ENCODE measurements at places on chromosomes 7 and 10.

DNA sequence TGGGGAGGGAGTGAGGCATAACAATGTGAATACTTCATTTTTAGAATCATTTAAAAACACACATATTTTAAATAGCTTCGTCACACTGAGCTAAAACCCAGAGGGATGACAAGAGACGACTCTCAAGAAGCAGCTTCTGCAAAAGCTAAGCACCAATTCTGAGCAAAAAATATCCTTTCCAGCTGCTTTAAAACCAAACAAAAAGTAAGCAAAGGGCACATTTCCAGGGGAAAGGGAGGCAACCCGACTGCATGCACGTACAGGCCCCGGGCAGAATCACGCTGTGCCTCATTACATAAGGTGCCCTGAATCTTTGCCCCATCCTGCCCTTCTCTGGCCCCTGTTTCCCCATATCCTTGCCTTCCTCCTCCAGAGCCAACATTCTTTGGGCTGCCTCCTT, 78.4 kb downstream of the DGKI start:
- no peak for DNase-seq
- H3K27me3 ChIP-seq, result peaks cover 34% of the 10 kb centered on the region
- H3K4me1 ChIP-seq, result peaks cover 6% of the 10 kb centered on the region
- no peaks in the 10 kb centered on the region for H3K36me3 ChIP-seq

DNA sequence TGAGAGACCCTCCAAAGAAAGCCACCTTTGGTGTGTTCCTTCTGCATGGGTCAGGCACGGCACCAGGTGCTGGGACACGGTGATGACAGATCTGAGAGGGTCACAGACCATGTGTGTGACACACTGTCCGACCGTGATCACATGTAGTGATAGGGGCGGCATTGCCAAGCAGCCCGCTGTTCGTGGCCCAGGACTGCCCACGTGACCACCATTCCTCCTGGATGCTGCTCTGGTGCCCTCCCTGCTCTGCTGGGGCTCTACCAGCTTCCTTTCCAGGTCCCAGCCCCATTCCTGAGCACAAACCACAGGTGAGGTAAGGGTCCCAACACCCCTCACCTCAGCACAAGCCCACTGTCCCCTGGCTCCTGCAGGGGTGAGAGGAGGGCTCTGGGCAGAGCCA, 10.1 kb upstream of the SLC18A3 start:
- no peak overlapping the region for H3K27ac ChIP-seq
- no peaks in the 10 kb centered on the region for H3K27me3 ChIP-seq
- peaks cover 7% of the 10 kb centered on the region for H3K4me1 ChIP-seq
- no peak for DNase-seq
- no peaks in the 10 kb centered on the region for H3K36me3 ChIP-seq

- 0 out of 3 replicates have a peak, but pooled peaks cover 4% of the 10 kb centered on the region for H3K27me3 ChIP-seq
- no peak overlapping the region for H3K4me3 ChIP-seq
- DNase-seq, result no peak
- H3K4me1 ChIP-seq, result peaks cover 38% of the 10 kb centered on the region
Measured at GRCh38 chr10:128152741-128153580, 26.7 kb upstream of the MKI67 start.

DNA sequence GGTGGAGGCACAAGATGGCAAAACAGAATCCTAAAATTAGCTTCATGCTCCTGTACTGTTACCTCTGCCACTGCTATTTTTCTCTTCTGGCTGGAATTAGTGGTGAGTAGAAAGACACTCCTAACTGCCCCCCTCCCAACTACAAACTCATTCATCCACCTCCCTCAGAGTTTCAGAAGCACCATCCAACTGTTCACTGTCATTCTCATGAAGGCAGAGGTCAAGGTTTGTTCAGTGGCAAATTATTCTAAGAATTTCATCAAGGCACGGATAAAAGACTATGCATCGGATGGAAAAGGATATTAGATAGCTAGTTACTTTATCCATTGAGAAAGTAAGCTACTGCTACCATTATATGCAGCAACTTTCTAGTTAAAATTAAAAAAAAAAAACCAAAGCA, 59.7 kb downstream of the LRGUK start:
- H3K4me3 ChIP-seq, result no peak overlapping the region
- no peak overlapping the region for H3K27ac ChIP-seq
- H3K4me1 ChIP-seq, result no peaks in the 10 kb centered on the region
- no peaks in the 10 kb centered on the region for H3K36me3 ChIP-seq
- DNase-seq, result no peak
- H3K27me3 ChIP-seq, result no peaks in the 10 kb centered on the region

- no peak for DNase-seq
- peaks cover 42% of the 10 kb centered on the region for H3K36me3 ChIP-seq
- no peaks in the 10 kb centered on the region for H3K27me3 ChIP-seq
Measured at GRCh38 chr10:45460235-45460878, 86.3 kb downstream of the ALOX5 start.

DNA sequence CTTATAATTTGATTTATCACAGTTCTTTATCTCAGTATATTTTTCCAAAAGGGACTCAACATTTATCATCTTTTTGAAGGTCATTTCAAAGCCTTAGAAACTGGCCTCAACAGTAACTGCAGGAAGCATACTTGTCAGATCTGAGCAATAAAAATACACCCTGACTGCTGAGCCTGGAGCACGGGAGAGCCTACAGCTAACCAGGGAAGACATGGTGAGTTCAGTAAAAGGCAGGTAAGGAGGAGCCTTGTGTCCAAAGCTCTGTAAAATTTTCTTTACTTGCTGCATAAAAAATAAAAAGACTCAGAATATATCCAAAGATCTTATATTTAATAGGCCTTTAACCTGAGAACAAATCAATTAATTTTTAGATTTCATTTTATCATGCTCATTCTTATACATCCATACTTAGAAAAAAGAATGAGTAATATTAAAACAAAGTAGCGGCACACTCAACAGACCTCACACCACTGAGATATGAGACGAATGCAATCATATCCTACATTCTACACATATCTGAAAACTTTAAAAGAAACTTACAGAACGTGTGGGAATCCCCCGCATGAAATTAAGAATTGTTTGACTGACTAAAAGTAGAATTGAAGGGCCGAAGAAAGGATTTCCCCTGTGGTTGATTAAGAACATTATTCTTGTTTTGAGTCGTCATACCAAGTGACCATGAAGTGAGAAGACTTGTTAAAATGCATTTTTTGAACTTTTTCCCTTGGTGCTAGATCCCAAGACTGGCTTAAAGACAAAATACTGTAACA, 296.4 kb upstream of the MKLN1 start:
- no peak overlapping the region for H3K27ac ChIP-seq
- H3K4me1 ChIP-seq, result no peaks in the 10 kb centered on the region
- DNase-seq, result no peak
- H3K27me3 ChIP-seq, result no peaks in the 10 kb centered on the region

DNA sequence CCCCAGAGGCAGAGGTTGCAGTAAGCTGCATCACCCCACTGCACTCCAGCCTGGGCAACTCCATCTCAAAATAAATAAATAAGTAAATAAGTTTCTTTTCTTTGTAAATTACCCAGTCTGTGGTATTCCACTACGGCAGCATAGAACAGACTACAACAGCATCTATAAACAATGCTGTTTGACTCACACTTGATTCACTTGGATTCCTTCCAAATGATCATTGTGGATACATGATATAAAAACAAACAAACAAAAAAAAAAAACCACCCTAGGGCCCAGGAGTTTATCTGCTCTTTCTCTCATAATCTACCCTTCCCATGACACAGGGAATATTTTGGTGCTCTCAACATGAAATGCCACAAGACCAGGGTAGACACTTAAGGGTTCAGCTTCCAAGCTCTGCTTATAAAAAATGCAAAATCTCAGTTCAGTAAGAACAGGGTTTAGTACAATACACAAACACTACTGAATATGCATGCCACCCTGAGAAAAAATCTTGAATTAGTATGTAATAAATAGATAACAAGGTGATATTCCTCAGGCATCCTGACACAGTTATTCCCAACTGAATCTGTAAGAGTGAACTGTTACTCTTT, 200.9 kb downstream of the FAM107B start:
- DNase-seq, result no peak
- H3K4me1 ChIP-seq, result peaks cover 76% of the 10 kb centered on the region
- H3K36me3 ChIP-seq, result no peaks in the 10 kb centered on the region
- H3K27me3 ChIP-seq, result no peaks in the 10 kb centered on the region
- H3K27ac ChIP-seq, result no peak overlapping the region
- H3K4me3 ChIP-seq, result no peak overlapping the region

- no peak overlapping the region for H3K4me3 ChIP-seq
- H3K27ac ChIP-seq, result no peak overlapping the region
- H3K36me3 ChIP-seq, result no peaks in the 10 kb centered on the region
- no peaks in the 10 kb centered on the region for H3K27me3 ChIP-seq
- DNase-seq, result no peak
- no peaks in the 10 kb centered on the region for H3K4me1 ChIP-seq
Measured at GRCh38 chr7:40888499-40888898, 753.7 kb downstream of the SUGCT start.

GRCh38 chr7:112509402-112509801, 28.6 kb downstream of the LSMEM1 start:
- H3K27me3 ChIP-seq, result peaks cover 26% of the 10 kb centered on the region
- H3K36me3 ChIP-seq, result no peaks in the 10 kb centered on the region
- H3K27ac ChIP-seq, result no peak overlapping the region
- H3K4me3 ChIP-seq, result no peak overlapping the region

DNA sequence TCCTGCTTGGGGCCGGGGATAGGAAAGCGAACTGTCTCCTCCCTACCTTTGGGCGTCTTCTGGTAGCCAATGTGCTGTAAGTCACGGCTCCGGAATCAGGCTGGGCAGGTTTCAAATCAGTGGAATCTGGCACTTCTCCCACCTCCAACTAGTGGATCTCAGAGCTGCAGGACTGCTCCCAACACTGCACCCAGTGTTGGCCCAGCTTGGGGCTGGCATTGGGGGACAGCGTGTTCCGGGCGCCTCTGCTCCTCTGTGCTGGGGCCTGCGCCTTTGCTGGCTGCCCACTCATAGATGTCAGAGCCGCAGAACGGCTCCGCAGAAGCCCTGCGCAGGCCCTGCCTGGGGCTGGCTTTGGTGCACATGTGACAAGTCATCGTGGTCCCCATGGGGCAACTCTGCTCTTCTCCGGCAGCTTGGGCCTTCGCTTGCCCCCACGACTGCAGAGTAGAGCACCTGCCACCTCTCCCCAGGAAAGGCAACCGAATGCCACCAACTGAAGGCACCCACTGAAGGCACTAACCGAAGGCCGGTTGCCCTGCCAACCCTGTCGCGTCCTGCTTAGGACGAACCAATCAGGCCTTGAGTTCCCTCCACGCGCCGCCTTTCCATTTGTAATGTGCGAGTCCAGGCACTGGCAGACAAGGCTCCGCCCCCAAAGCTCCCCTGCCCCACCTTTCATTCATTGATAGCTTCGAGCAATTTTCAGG, 85.5 kb upstream of the ABI1 start:
- H3K4me1 ChIP-seq, result no peaks in the 10 kb centered on the region
- H3K27me3 ChIP-seq, result peaks cover 5% of the 10 kb centered on the region
- no peaks in the 10 kb centered on the region for H3K36me3 ChIP-seq
- H3K27ac ChIP-seq, result no peak overlapping the region
- no peak for DNase-seq

GRCh38 chr7:29146888-29147609, 712 bp upstream of the CPVL start:
- H3K27ac ChIP-seq, result peak overlapping the region; percentile 68
- no peaks in the 10 kb centered on the region for H3K27me3 ChIP-seq
- peaks cover 57% of the 10 kb centered on the region for H3K4me1 ChIP-seq

DNA sequence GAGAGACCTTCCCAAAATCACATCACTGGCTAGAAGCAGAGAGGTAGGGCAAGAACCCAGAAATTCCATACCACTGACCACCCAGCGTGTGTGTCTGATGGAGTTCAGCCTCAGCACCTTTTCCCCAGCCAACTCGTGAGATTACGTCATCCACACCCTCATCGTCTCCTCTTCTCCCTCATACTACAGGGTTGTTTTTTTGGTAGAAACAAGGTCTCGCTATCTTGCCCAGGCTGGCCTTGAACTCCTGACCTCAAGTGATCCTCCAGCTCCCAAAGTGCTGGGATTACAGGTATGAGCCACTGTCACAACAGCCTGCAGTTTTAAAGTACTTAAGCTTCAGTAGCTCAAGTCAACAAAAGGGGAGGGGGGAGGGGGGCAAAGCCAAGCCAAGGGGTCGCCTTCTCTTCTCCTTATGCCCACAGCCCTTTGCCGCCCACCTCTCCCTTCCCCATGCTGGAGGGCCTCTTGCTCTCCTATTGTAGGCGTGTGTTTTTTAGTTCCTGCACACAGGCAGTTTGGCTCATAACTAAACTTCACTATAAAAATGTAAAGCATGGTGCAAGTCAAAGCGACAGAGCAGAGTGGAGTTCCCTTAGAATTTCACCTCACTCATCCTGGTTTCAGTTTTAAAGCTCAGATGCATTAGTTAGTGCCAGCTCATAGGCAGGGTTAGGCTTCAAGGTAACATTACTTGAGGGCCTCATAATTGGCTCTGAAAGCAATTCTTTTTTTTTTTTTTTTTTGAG, 5.2 kb upstream of the PRDX3 start:
- H3K4me1 ChIP-seq, result peaks cover 35% of the 10 kb centered on the region
- H3K27ac ChIP-seq, result no peak overlapping the region
- H3K27me3 ChIP-seq, result no peaks in the 10 kb centered on the region
- H3K36me3 ChIP-seq, result no peaks in the 10 kb centered on the region
- H3K4me3 ChIP-seq, result peak overlapping the region; percentile 26

GRCh38 chr10:53134050-53134449, 361.5 kb upstream of the MBL2 start:
- peaks cover 23% of the 10 kb centered on the region for H3K4me1 ChIP-seq
- DNase-seq, result no peak
- no peak overlapping the region for H3K27ac ChIP-seq
- no peaks in the 10 kb centered on the region for H3K36me3 ChIP-seq
- H3K27me3 ChIP-seq, result no peaks in the 10 kb centered on the region

- no peaks in the 10 kb centered on the region for H3K36me3 ChIP-seq
- H3K4me1 ChIP-seq, result peaks cover 24% of the 10 kb centered on the region
- H3K27me3 ChIP-seq, result 0 out of 3 replicates have a peak, but pooled peaks cover 7% of the 10 kb centered on the region
- H3K27ac ChIP-seq, result no peak overlapping the region
- DNase-seq, result no peak
Measured at GRCh38 chr7:134350709-134351108, 34.0 kb upstream of the SLC35B4 start.

DNA sequence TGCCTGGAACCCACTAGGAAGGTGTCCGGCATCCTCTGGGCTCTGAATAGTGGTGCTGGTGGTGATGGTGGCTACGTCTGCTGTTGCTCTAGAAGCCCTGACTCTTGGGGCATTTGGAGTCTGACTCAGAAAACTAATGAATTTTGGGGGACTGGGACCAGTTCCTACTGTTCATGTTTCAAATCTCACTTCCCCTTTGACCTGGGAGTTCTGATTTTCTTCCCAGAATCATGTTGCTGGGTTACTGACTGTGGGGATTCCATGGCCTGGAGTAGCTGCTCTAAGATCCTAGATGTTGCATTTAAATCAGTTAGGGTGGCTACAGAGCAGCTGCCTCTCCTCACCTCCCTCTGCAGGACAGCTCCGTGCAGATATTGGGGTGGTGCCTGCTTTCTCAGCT, 3.2 kb downstream of the TSPAN33 start:
- no peak for DNase-seq
- H3K27ac ChIP-seq, result no peak overlapping the region
- peaks cover 35% of the 10 kb centered on the region for H3K4me1 ChIP-seq
- H3K36me3 ChIP-seq, result no peaks in the 10 kb centered on the region
- H3K4me3 ChIP-seq, result no peak overlapping the region

- H3K27ac ChIP-seq, result no peak overlapping the region
- H3K27me3 ChIP-seq, result no peaks in the 10 kb centered on the region
- DNase-seq, result no peak
- H3K4me3 ChIP-seq, result no peak overlapping the region
Measured at GRCh38 chr10:96656839-96657238, 63.5 kb downstream of the PIK3AP1 start.

- H3K27ac ChIP-seq, result no peak overlapping the region
- H3K27me3 ChIP-seq, result no peaks in the 10 kb centered on the region
- no peak for DNase-seq
- H3K4me3 ChIP-seq, result peak overlapping the region; percentile 25
Measured at GRCh38 chr7:116957874-116958273, 4.6 kb downstream of the ST7 start.

Data from HepG2 (cell line).